ENCODE measurements at places on chromosomes 16 and 17.
A peak's percentile ranks its signal among the peaks of the same experiment; 100 is the strongest.

DNA sequence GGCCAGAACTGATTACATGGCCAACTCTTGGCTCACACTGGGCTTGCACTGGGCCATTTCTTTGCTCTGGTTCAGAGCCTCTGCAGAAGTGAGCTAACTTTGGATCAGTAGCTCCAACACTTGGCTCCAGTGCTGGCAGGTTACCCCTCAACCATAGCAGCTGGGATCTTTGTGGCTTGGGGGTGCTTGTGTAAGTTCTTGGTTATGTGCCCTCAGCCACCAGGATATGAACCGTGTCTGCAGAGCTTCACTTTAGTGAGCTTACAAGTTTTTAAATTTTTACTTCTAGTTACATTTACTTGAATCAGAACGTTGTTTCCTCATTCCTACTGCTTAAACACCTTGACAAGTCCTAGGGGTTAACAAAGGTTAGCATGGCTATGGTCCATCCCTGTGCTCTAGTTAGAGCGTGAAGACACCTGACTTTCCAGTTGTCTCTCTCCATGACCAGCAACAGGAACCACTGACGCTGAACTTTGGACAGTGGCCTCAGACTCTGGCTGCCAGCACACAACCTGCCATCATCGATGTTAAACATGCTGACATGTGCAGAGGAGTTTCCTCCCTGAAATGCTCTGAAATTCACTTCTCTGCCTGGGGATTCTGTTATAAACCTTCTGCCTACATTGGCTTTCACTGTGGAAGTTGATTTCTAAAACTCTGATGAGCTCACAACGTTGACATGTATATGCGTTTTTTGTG lies 4.1 kb downstream of the PDF start:
- DNase-seq: no peak
- H3K36me3 ChIP-seq: peaks cover 68% of the 10 kb centered on the region
- no peaks in the 10 kb centered on the region for H3K27me3 ChIP-seq
- H3K27ac ChIP-seq: no peak overlapping the region

- H3K36me3 ChIP-seq: no peaks in the 10 kb centered on the region
- H3K27ac ChIP-seq: no peak overlapping the region
- H3K27me3 ChIP-seq: no peaks in the 10 kb centered on the region
- no peak overlapping the region for H3K4me3 ChIP-seq
Measured at GRCh38 chr17:67035131-67036083, 8.9 kb upstream of the CACNG1 start.

DNA sequence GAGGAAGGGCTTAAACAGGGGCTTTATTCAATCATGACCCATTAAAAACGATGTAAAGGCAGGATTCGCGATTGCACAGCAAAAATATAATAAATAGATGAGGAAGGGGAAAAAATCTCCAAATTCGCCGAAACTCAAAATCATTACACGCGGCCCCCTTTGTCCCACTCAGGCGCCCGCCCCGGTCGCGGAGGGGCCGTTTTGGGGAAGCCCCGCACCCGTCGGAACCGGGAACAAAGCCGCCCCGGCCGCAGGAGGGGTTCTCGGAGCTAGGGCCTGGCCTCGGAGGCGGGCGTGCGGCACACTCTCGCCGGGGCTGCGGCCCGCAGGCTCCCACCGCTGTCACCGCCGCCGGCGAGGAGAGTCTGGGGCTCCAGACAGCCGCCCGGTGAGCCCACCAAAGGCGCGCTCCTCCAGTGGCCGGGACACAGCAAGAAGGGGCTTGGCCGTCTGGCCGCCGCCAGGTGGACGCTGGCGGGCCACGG lies 521 bp downstream of the C16orf87 start:
- H3K4me1 ChIP-seq: peaks cover 3% of the 10 kb centered on the region
- peaks cover 2% of the 10 kb centered on the region for H3K27me3 ChIP-seq
- DNase-seq: peak; percentile 21
- H3K4me3 ChIP-seq: peak overlapping the region; percentile 80
- no peaks in the 10 kb centered on the region for H3K36me3 ChIP-seq

DNA sequence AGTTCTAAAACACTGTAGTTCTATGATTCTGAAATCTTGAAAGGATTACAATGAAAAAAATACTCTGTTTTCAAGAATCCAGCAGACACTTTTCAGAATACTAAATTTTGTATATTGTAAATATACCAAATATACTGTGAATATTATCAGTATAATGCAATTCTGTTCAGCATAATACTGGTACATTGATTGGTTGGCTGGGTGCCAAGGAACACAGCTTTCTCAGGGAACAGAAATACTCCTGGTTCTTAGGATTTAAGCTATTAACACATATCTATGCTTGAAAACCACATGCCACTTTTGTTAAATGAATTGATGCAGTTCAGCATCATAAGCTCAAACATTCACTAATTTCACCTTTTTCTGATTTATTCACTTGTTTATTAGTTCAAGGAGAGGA lies 2.5 kb upstream of the GINS3 start:
- H3K27ac ChIP-seq: no peak overlapping the region
- no peak overlapping the region for H3K4me3 ChIP-seq
- H3K27me3 ChIP-seq: peaks cover 4% of the 10 kb centered on the region

- no peak for DNase-seq
- H3K4me3 ChIP-seq: no peak overlapping the region
- no peaks in the 10 kb centered on the region for H3K36me3 ChIP-seq
- no peaks in the 10 kb centered on the region for H3K4me1 ChIP-seq
- H3K27ac ChIP-seq: no peak overlapping the region
- no peaks in the 10 kb centered on the region for H3K27me3 ChIP-seq
Measured at GRCh38 chr17:27265333-27265732, 28.6 kb upstream of the WSB1 start.

GRCh38 chr16:27665881-27666280 lies 115.9 kb downstream of the KATNIP start:
- H3K36me3 ChIP-seq: no peaks in the 10 kb centered on the region
- no peak overlapping the region for H3K27ac ChIP-seq
- no peaks in the 10 kb centered on the region for H3K27me3 ChIP-seq
- H3K4me1 ChIP-seq: no peaks in the 10 kb centered on the region
- no peak for DNase-seq
- H3K4me3 ChIP-seq: no peak overlapping the region

- H3K4me3 ChIP-seq: no peak overlapping the region
- H3K27ac ChIP-seq: no peak overlapping the region
- H3K36me3 ChIP-seq: no peaks in the 10 kb centered on the region
Measured at GRCh38 chr17:31266042-31266441, 31.0 kb downstream of the OMG start.

GRCh38 chr16:1297018-1297696 lies 12.3 kb upstream of the UBE2I start:
- H3K4me3 ChIP-seq: no peak overlapping the region
- no peak for DNase-seq
- H3K4me1 ChIP-seq: no peaks in the 10 kb centered on the region
- peaks cover 54% of the 10 kb centered on the region for H3K27me3 ChIP-seq
- H3K36me3 ChIP-seq: no peaks in the 10 kb centered on the region

DNA sequence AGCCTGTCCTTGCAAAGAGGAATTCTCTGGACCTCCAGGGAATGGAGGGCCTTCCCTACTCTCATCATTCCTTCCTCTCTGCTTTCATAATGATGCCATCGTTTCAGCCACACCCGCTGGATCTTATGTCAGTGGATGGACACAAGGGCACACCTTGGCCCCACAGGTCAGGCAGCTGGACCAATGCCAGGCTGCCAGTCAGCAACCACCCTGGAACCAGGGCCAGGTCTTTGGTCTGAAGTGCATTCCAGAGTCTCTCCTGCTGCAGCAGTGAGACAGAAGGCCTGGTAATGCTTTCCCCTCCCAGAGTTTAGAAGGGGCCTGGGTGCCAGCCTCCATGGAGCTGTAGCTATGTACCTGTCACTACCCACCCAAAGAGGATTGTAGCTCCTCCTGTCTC lies 7.4 kb downstream of the C1QL1 start:
- H3K4me1 ChIP-seq: no peaks in the 10 kb centered on the region
- DNase-seq: no peak
- no peaks in the 10 kb centered on the region for H3K36me3 ChIP-seq
- H3K27me3 ChIP-seq: peaks cover 92% of the 10 kb centered on the region
- H3K27ac ChIP-seq: no peak overlapping the region

- no peaks in the 10 kb centered on the region for H3K4me1 ChIP-seq
Measured at GRCh38 chr16:8493972-8494371, 96.3 kb downstream of the TMEM114 start.

GRCh38 chr16:11520442-11520841 lies 66.3 kb downstream of the LITAF start:
- DNase-seq: no peak
- H3K4me3 ChIP-seq: no peak overlapping the region
- no peaks in the 10 kb centered on the region for H3K27me3 ChIP-seq
- H3K36me3 ChIP-seq: no peaks in the 10 kb centered on the region
- H3K27ac ChIP-seq: no peak overlapping the region

GRCh38 chr17:27457731-27458523 lies 1.7 kb downstream of the KSR1 start:
- H3K36me3 ChIP-seq: no peaks in the 10 kb centered on the region
- no peak for DNase-seq
- peaks cover 25% of the 10 kb centered on the region for H3K4me1 ChIP-seq
- H3K4me3 ChIP-seq: peak overlapping the region; percentile 91
- H3K27ac ChIP-seq: no peak overlapping the region
- peaks cover 23% of the 10 kb centered on the region for H3K27me3 ChIP-seq

GRCh38 chr17:78672005-78672404 lies 94.8 kb upstream of the DNAH17 start:
- no peak for DNase-seq
- H3K4me1 ChIP-seq: no peaks in the 10 kb centered on the region
- peaks cover 49% of the 10 kb centered on the region for H3K36me3 ChIP-seq
- H3K27me3 ChIP-seq: no peaks in the 10 kb centered on the region

- H3K27me3 ChIP-seq: no peaks in the 10 kb centered on the region
- DNase-seq: no peak
- peaks cover 85% of the 10 kb centered on the region for H3K36me3 ChIP-seq
- no peak overlapping the region for H3K4me3 ChIP-seq
Measured at GRCh38 chr16:68146585-68146984, 61.4 kb downstream of the NFATC3 start.

GRCh38 chr17:44651228-44651627 lies 5.0 kb upstream of the MEIOC start:
- DNase-seq: no peak
- no peak overlapping the region for H3K27ac ChIP-seq
- no peak overlapping the region for H3K4me3 ChIP-seq
- peaks cover 3% of the 10 kb centered on the region for H3K4me1 ChIP-seq
- H3K27me3 ChIP-seq: peaks cover 37% of the 10 kb centered on the region

- DNase-seq: no peak
- H3K27ac ChIP-seq: no peak overlapping the region
- H3K27me3 ChIP-seq: peaks cover 5% of the 10 kb centered on the region
Measured at GRCh38 chr16:58471209-58471975, 28.6 kb upstream of the NDRG4 start.

DNA sequence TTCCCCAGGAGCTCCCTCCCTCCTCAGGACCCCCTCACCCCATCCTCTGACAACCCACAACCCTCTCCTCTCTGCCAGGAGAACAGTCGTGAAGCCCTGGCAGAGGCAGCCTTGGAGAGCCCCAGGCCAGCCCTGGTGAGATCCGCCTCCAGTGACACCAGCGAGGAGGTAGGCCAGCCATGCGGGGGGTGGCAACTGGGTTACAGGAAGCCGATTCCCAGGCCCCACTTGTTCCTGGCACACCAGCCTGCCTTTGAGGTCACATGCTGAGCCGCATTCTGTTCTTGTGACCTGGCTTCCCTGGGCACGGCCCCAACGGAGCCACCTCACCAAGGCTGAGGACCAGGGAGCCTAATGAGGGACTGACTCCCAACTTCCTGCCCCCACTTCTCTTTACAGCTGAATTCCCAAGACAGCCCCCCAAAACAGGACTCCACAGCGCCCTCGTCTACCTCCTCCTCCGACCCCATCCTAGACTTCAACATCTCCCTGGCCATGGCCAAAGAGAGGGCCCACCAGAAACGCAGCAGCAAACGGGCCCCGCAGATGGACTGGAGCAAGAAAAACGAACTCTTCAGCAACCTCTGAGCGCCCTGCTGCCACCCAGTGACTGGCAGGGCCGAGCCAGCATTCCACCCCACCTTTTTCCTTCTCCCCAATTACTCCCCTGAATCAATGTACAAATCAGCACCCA lies 7.9 kb downstream of the NAT9 start:
- no peak for DNase-seq
- no peaks in the 10 kb centered on the region for H3K4me1 ChIP-seq
- H3K27ac ChIP-seq: no peak overlapping the region

DNA sequence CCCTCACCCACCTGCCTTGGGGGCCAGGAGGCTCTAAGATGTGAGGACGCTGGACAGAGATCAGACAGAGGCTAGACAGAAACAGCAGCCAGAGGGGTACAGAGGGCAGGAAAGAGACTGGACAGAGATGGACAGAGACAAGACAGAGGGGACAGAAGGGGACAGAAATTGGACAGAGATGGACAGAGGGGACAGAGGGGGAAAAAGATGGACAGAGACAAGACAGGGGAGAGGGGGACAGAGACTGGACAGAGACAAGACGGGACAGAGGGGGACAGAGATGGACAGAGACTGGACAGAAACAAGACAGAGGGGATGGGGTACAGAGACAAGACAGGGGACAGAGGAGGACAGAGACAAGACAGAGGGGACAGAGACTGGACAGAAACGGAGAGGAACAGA lies 16.1 kb downstream of the UTS2R start:
- H3K36me3 ChIP-seq: peaks cover 6% of the 10 kb centered on the region
- H3K4me1 ChIP-seq: no peaks in the 10 kb centered on the region
- H3K4me3 ChIP-seq: no peak overlapping the region
- no peak for DNase-seq
- no peak overlapping the region for H3K27ac ChIP-seq

DNA sequence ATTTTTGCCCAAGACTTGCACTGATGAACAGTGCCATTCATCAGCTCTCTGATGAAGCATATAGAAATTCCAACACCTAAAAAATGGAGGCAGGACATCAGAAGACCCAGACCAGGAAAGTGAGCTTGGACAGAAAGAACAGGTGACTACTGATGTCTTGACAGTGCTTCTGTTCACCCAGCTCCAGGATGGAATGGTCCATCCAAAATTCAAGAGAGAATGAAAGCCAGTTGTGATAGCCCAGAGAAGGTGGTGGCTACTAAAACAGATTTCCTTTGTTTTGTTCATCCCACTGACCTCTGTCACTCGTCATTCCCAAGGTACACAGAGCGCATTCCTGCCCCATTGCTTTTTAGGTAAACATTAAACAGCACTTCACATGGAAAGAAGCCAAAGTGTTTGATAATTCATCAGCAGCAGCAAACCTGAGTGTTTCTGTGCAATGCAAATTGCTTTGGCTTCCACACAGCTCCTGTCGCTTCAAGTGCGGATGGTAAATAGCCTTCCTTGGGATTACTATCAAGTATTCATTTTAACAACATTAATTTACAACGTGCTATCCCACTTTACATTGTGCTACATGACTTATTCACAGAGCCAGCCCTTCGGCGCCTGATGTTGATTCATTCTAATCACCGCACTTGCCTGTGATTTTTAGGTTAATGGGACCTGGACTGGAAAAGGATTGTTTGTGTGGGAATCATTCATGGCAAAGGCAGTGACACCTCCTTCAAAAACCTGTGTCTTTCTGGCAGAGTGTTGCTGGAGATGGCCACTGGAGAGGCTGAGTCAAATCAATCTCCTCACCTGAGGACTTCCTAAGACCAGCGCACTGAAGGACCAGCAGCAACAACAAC lies 65.1 kb upstream of the TOX3 start:
- H3K36me3 ChIP-seq: no peaks in the 10 kb centered on the region
- no peak for DNase-seq
- H3K27ac ChIP-seq: no peak overlapping the region
- H3K4me1 ChIP-seq: no peaks in the 10 kb centered on the region
- H3K4me3 ChIP-seq: no peak overlapping the region
- H3K27me3 ChIP-seq: no peaks in the 10 kb centered on the region
